ENCODE measurements at places on chromosomes 1 and 21.

GRCh38 chr1:168280296-168280927, at the start of gene TBX19:
Gene TBX19 (plus strand): TSS chr1:168280877. CDS start chr1:168281091, 214 bp downstream.
- no peak for DNase-seq

DNA sequence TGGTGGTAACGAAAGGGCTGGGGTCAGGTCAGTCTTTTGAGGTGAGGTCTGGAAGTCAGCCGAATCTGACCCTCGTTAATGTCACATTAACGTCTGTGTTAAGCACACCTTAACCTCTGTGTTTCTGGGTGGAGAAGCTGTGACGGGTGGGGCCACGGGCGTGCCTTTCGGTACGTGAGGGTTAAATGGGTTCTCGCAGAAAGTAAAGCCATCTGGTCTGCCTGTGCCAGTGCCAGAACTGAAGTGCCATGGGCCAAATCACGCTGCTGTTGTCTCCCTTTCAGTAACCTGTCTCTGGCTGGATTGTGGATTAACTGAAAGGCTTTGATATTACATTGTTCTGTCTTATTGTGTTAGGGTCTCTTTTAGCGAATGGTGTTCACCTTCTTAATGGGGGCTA, 14.4 kb downstream of the URB2 start:
- DNase-seq = no peak

- no peak for DNase-seq
Measured at GRCh38 chr1:167782946-167783345, 61.2 kb downstream of the MPZL1 start.

- DNase-seq = no peak
Measured at GRCh38 chr1:184597650-184598357, 156.9 kb downstream of the EDEM3 start.

DNA sequence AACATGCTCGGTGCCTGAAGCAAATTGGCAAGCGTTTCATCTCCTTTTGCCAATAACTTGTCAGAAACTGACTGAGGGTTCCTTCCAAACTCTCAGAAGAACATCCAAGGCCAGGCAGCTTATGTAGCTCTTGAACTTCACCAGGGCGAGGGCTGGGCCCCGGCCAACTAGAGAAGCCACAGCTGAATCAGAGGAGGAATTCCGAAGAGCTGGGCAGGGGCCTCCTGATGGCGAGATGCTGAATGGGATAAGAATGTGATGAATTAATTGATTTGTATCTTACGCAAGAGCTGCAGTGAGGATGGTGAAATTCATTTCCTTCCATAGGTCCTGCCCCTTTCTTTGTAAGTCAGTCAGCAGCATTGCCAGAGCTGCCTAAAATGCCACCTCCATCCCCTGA, 345.8 kb downstream of the KIF26B start:
- no peak for DNase-seq

GRCh38 chr21:36783612-36784374, 84.9 kb downstream of the SIM2 start:
- DNase-seq = peak; percentile 25

- DNase-seq = peak; percentile 41
Measured at GRCh38 chr1:235511470-235512240, 7.4 kb upstream of the B3GALNT2 start.

DNA sequence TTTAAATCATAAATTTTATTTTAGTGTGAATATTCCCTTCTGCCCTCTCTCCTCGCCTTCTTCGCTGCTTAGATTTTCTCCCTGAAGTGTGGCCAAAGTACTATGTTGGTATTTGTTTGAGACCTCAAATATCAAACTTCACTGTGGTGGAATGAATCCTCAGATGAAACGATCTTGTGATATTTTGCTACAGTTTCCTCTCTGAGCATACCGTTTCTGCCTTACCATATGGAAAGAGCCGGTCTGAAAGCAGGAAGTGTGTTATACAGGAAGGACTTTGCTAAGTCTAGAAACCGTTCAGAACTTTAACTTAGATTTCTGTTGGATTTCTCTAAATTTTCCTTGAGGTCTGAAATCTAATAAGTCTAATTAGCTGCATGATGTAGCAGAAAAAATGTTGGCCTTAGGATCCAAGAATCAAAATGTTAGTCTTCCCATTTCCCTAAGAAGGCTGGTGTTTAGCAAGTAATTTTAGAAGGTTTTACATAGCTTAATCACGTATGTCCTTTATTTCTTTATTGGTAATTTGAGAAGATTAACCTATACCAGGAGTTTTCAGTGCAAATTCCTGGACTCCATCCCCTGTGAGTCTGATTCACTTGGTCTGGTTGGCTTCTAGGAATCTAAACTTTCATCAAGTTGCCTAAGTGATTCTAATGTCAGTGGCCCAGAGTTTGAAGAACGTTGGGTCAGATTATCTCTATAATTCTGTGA, 30.7 kb downstream of the SDCCAG8 start:
- no peak for DNase-seq

GRCh38 chr21:29022166-29022565, 2.3 kb upstream of the USP16 start:
- DNase-seq = no peak

GRCh38 chr21:14677639-14678179, 131.6 kb upstream of the SAMSN1 start:
- DNase-seq = no peak

- no peak for DNase-seq
Measured at GRCh38 chr1:118360817-118361216, 175.8 kb upstream of the SPAG17 start.

- DNase-seq = peak; percentile 83
Measured at GRCh38 chr1:218339267-218339831, 5.8 kb upstream of the TGFB2 start.

DNA sequence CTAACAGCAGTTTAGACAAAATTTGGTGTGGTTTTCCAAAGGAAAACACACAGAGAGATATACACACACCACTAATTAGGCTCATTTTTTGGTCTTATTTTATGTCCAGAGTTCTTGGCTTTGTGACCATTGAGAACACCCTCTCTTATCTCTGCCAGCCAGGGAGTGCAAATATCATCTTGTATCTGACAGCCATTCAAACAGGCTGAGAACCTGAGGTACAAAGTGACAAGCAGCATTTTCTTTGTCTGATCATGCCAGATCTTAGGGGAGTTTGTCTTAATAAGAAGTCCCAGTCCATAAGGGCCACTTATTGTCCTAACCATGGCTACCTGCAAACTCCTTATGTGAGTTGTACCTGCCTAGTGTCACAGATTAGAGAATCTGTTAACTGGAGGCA, 1165.2 kb downstream of the BRINP3 start:
- no peak for DNase-seq

- no peak for DNase-seq
Measured at GRCh38 chr1:228176461-228177182, 11.0 kb downstream of the IBA57 start.

DNA sequence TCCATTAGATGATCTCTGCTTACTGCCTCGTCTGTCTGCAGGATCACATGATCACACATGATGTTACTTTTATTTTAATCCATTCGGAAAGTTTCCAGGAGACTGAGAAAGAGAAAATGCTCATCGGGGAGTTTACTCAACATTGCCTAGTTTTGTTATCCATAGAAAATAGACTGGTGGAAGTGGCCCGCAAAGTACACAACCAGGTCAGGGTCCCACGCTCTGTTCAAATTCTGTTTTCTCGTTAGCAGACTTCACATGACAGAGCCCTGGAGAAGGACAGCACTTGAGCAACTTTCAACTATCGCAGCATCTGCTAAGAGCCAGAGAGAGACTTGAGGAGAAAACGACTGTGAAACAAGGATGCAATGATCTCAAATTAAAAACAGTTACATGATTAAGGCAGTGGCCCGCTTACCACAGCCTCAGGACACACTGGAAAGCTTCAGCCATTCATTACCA, 44.2 kb downstream of the ADAMTS1 start:
- no peak for DNase-seq

DNA sequence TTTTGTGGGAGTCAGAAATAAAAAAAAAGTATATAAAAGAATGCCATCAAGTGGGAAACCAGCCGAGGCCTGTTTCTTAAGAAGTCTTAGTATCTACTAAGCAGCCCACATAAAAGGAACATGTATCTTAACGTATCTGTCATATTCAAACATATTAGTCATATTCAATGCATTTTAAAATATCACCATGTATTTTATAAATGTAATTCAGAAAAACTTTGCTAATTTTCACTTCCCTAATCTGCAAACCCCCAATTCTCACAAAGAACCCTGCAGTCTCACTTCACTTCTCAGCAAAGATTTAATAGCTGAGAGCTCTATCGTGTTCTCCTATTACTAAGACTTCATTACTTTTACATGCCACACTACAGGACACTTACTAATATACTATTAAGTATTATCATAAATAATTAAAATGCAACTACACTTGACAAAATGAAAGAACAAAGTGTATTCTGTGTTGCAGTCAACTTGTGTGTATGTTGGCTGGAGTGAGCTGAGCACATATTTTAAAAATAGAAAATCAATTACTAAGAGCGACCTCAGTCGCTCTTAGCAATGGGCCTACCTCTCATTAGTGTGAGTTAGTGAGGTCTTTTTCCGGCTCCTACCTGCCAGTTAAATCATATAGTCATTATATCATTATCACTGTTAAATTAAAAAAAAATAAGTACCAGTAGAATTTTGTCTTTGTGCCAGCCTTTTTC, 484.3 kb downstream of the LMO4 start:
- DNase-seq = no peak

DNA sequence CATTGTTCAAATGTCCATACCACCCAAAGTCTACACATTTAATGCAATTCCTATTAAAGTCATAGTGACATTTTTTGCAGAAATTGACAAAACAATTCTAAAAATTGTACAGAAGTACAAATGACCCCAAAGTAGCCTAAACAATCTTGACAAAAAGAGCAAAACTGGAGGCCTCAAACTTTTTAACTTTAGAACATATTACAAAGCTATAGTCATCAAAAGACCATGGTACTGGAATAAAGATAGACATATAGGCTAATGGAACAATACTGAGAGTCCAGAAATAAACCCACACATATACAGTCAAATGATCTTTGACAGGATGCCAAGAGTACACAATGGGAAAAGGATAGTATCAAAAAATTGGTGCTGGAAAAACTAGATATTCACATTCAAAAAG, 213.2 kb upstream of the SAMSN1 start:
- no peak for DNase-seq

- no peak for DNase-seq
Measured at GRCh38 chr1:209884249-209884648, 53.8 kb upstream of the SYT14 start.

DNA sequence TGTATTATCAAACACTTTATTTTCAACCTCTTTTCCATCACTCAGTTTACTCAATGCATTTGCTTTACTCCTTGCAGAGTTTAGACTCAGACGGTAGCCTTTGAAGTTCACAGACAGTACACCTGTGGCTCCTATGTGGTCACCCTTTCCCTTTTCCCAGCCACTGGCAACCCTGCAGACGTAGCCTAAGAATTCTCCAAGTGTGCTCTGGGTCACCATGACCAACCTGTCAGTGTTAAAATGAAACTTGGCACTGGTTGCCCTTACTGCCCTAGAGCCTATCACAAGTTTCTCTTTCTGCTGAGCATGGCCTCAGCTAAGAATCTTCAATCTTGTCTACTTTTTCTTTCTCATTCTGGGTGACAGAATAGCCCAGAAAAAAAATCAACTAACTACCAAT, 25.5 kb upstream of the DNAH14 start:
- no peak for DNase-seq

DNA sequence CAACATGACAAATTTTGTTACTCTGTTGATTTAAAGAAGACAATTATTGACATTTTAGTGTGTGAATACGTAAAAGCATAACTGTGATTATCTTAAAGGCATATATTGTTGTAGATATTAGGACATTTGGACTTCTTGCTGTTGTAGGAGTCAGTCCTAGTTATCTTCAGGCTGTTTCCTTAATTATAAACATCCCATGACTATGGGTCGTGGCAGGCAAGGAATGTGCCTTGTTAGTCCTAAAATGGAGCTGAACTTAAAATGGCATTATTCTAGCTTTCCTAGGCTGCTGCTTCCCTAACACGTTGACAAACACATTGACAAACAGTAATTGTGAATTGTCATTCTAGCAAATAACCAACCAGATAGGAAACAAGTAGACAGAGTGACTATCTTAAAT, 4.4 kb upstream of the MPZL1 start:
- DNase-seq = no peak

DNA sequence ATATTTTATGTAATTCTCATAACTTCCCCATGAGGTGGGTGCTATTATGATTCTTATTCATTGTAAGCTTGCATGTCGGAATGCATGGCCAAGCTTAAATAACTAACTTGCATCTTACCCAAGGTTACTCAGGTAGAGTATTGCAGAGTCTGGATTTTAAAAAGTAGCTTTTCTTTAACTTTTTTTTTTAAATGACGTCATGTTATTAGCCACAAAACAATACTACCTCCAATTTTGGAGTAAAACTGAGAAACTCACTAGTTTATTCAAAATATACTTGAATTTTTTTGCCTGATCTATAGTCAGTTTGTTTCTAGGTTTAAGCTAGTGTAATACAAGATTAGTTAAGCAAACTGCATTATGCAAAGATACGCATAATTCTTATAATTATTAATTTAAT, 57.8 kb downstream of the NEGR1 start:
- DNase-seq = no peak

DNA sequence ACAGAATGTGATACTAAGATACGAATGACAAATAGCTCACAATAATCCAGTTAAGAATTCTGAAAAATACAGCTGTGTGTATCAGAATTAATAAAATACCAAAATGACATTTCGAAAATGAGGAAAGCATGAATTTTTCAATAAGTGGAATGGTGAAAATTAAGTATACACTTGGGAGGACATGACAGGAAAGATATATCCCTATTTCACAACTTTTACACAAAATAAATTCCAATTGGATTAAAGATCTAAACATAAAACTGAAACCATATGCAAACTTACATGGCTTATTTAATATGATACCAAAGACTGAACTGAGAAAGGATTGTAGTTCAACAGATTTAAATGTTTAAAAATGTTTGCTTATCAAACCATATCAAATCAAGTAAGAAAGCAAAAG, 510.4 kb upstream of the ADAMTS5 start:
- DNase-seq = no peak

- DNase-seq = peak; percentile 71
Measured at GRCh38 chr1:91091812-91092211, 70.0 kb upstream of the ZNF644 start.

DNA sequence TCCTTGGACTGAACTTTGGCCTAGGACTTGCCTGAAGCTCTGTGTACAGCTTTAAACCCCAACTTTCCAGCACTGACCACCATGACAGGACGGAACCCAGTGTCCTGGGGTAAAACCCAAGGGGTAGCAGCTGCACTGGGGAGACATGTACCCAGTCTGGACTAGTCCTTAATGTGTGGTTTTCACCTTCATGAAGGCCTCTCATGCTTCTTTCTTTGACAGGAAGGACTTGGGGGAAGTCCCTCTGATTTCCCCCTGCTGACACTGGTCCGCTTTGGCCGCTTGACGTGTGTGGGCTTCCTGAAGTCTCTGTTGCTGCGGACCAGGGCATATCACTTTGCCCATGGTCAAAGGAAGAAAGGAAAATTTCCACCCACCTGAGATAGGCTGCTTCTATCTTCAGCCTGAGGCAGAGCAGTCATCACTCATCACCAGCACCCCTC, 66.3 kb upstream of the PRDX6 start:
- no peak for DNase-seq

DNA sequence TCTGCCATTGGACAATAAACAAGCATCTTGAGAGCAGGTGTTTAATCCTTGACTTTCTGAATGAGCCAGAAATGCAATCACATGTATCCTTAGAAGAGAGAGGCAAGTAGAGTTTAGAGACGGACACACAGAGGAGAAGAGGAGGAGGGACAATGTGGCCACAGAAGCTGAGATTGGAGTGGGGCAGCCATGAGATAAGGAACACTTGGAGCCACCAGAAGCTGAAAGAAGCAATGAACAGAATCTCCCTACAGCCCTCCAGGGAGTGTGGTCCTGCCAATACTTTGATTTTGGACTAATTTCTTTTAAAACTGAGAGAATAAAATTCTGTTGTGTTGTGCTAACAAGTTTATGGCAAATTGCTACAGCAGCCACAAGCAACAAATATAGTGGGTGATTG, 141.0 kb downstream of the ATP6V1G3 start:
- no peak for DNase-seq
